Muscle of arm (tissue), 14 donors: ENCODE measurements at places on chromosomes 1 and 21. TPM values are rescaled to one million over a fixed set of nuclear protein-coding genes. Genes with fewer than 3 reads are reported as not detected.

Gene S100A5
- polyA plus RNA-seq, result 0.40 TPM

Gene ZNF692
- 22.6 TPM for polyA plus RNA-seq

- DNase-seq, result no peak
Observed at GRCh38 chr1:205421798-205422197, at the start of gene LEMD1. Gene LEMD1 (minus strand): TSS chr1:205422056. CDS start chr1:205420536, 1,520 bp downstream.

DNA sequence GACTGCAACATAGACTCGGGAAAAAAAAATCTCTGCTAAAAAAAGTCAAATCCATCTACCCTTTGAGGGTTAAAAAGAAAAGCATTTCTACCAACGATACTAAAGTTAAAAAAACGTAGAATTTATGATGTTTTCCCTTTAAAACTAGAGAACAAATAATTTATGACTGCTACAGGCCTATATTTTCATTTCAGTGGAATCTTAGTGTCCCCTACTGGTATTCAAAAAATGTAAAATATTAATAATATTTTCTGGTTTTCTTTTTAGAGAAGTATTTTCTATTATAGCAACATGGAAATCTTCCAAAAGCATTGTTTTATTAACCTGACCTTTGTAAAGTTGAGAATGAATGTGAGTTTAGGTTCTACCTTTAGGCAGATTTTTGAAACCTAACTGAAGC is 1582.2 kb downstream of the MRPL39 start:
- no peak for DNase-seq
